ENCODE measurements at places on chromosomes 5 and 9. TPM values are rescaled to one million over a fixed set of nuclear protein-coding genes. Genes with fewer than 3 reads are reported as not detected.

The EQTN gene
- total RNA-seq: not detected

The SPATA31C1 gene
- not detected for total RNA-seq

The SIGMAR1 gene
- total RNA-seq: 73.4 TPM

The ABO gene
- not detected for total RNA-seq

The ANXA2R gene
- 3.5 TPM for total RNA-seq

The SOHLH1 gene
- total RNA-seq: not detected

The RNF180 gene
- total RNA-seq: 12.7 TPM

The PRLR gene
- under 0.01 TPM for total RNA-seq

The OBP2A gene
- total RNA-seq: not detected

The ITGA1 gene
- total RNA-seq: 31.8 TPM

The NR6A1 gene
- total RNA-seq: 0.88 TPM

The SLCO6A1 gene
- total RNA-seq: not detected

The GMCL2 gene
- not detected for total RNA-seq

The LHX3 gene
- under 0.01 TPM for total RNA-seq

The IGIP gene
- total RNA-seq: 10.5 TPM

The NEUROG1 gene
- total RNA-seq: not detected
